ENCODE measurements at places on chromosomes 2 and 18. TPM values are rescaled to one million over a fixed set of nuclear protein-coding genes. Genes with fewer than 3 reads are reported as not detected.

- DNase-seq, result no peak
Observed at GRCh38 chr2:201768918-201769317, 11.8 kb downstream of the ALS2 start.

GRCh38 chr2:72923833-72924352 is 6.6 kb downstream of the EMX1 start:
- no peak for DNase-seq

DNA sequence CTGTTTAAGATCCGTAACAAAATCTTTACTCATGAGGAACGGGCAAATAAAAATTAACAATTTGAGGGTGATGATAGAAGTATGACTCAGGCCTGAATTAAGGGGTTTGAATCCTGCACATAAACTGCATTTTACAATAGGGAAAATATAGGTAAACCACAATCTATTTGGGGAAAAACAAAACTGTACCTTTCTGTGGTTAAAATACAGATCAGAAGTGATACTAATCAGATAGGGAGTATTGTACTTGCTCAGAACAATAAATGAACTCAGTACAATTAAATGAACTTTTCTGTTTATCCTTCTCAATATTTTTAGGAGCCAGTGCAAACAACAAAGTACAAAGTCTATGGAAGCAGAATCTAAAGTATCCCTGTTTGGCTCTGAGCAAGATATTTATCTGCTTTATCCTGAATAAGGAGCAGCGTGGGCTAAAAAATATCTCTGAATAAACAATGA is 287.3 kb downstream of the ZNF385B start:
- no peak for DNase-seq

- DNase-seq, result peak; percentile 72
Observed at GRCh38 chr2:219538504-219538951, 5.1 kb downstream of the CHPF start.

DNA sequence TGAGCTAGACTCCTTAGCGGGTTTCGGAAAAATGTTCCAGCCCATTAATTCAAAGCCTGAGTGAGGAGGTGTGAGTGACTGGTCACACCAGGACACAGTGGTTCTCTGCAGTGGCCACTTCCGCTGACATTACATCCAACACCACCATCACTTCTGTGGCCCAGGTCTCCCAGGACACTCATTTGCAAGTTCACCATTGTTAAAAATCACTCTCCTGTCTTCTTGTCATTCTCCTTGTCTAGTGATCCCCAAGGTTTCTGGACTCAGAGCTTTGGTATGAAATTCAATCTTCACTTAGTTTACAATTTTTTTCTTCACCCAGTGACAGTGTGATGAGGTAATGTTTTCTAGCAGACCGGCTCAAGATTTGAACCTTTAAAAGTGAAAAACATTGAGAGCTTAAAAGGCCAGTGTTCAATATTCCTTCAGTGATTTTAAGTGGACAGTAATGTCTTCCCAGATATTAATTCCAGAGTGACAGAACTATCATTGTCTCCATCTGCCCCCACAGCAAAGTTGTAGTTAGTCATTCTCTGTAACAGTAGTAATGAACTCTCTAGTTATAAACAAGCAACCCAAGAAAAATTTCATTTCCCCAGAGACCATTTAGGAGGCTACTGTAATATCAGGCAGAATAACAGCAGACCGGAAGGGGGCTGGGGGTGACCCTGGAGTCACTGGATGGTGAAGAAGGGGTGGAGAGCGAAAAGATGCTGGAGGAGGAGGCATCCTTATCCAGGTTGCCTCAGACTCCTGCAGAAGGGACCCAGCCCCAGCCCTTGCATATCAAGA is 164.9 kb downstream of the GFPT1 start:
- no peak for DNase-seq

GRCh38 chr18:14925281-14925709 is 177.3 kb downstream of the ANKRD30B start:
- DNase-seq, result no peak

GRCh38 chr2:60759654-60760053 is 3.6 kb downstream of the PAPOLG start:
- peak; percentile 15 for DNase-seq

DNA sequence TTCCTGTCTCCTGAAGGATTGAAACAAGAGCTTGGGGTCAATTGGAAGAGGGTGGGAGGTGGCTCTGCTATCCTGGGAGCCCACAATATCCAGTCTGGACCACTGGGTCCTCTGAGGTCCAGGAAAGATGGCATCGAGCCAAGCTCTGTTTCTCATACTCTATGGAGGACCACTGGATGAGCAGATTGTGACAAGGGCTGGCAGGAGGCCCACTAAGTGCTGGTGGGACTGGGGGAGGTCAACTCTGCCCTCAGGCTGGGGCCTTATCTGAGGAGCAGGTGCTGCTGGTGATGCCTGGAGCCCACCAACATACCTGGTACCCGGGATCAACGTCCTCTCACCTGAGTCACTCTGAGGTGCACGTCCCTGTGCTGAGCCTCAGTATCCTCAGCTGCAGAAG is 142.4 kb downstream of the NDUFA10 start:
- DNase-seq, result no peak

- DNase-seq, result peak; percentile 32
Observed at GRCh38 chr2:170086751-170087412, 91.1 kb upstream of the MYO3B start.

Gene CHMP3
- total RNA-seq, result 95.5 TPM

Gene NCKAP5
- 18.4 TPM for total RNA-seq

Gene ST6GAL2
- total RNA-seq, result 7.1 TPM

Gene CIB4
- not detected for total RNA-seq

Gene CYTIP
- total RNA-seq, result 1.7 TPM
